Lung (tissue), 17 donors: ENCODE measurements at places on chromosomes 1 and 21. TPM values are rescaled to one million over a fixed set of nuclear protein-coding genes. Genes with fewer than 3 reads are reported as not detected.

Gene HSPB7
- total RNA-seq = 34.2 TPM

Gene EPHA10
- 1.7 TPM for total RNA-seq

Gene CFHR3
- 0.28 TPM for total RNA-seq

Gene HLX
- 36.7 TPM for total RNA-seq

GRCh38 chr1:229035054-229035747 is 235.7 kb upstream of the RAB4A start:
- H3K36me3 ChIP-seq = no peaks in the 10 kb centered on the region
- no peak for DNase-seq
- H3K4me3 ChIP-seq = no peak overlapping the region
- H3K27me3 ChIP-seq = no peaks in the 10 kb centered on the region
- no peak overlapping the region for H3K27ac ChIP-seq
- H3K4me1 ChIP-seq = no peaks in the 10 kb centered on the region

DNA sequence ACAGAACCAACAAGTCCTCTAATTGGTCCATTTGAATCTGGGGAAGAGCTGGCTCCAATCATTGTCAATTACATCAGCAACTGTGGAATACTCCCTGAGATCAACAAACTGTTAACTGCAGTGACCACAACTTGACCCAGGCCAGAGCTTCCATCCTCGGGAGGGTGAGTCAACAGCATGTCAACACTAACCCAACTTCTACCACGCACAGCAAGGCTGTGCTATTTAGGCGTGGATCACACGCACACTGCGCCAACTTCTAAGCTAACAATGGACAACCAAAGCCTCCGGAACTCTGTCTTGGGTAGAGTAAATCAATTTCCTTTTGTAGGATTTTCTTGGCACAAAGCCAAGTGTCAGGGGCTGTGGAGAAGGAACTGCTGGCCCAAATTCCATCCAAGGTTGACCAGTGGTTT is 30.4 kb downstream of the APP start:
- no peak overlapping the region for H3K27ac ChIP-seq
- no peak for DNase-seq
- H3K4me1 ChIP-seq = peaks cover 3% of the 10 kb centered on the region
- H3K27me3 ChIP-seq = no peaks in the 10 kb centered on the region
- peaks cover 5% of the 10 kb centered on the region for H3K36me3 ChIP-seq
- H3K4me3 ChIP-seq = no peak overlapping the region

DNA sequence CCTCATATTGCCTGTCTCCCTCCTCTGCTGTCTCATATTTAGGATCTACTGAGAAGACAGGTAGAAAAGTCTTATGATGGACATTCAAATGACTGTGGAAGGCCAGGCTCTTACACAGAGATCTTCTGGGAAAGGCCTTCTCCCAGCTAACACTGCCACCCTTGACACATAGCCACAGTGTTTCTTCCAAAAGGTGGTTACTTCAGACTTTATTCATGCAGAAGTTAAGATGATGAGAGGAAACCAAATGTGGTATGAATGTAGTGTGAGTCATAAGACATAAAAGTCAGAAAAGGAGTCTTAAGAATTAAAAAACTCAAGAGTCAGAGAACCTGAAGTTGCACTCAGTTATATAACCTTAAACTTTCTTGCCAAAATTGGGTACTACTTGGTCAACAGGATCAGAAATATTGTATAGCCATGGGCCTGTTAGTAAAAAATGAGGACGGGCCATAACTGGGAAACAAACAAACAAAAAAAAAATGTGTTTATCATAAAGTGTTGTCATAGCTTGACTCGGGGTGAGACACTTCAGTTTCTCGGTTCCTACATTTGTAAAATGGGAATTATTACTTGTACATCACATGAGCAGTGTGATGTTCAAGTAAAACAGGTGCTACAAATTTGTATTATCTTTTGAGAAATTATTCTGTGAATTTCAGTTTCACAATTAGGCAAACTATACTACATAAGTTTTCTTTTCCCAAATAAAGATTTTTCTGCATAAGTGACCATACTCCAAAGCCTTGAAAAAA is 1.2 kb upstream of the DENND1B start:
- no peaks in the 10 kb centered on the region for H3K36me3 ChIP-seq
- no peak for DNase-seq
- H3K27me3 ChIP-seq = no peaks in the 10 kb centered on the region
- H3K4me1 ChIP-seq = peaks cover 7% of the 10 kb centered on the region

DNA sequence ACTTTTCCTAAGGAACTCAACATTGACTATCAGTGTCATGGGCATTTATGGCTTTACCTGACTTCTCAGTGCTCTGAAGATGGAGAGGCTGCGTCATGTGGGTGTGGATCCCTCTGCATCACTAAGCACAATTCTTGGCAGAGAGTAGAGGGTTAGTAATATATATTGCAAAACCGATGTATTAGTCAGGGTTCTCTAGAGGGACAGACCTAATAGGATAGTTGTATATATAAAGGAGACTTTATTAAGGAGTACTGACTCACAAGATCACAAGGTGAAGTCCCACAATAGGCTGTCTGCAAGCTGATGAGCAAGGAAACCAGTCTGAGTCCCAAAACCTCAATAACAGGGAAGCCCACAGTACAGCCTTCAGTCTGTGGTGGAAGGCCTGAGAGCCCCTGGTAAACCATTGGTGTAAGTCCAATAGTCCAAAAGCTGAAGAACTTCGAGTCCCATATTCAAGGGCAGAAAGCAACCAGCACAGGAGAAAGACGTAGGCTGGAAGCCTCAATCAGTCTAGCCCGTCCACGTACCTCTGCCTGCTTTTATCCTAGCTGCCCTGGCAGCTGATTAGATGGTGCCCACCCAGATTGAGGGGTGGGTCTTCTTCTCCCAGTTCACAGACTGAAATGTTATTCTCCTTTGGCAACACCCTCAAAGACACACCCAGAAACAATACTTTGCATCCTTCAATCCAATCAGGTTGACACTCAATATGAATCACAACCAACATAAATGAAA is 159.7 kb upstream of the NRIP1 start:
- DNase-seq = no peak
- H3K27me3 ChIP-seq = no peaks in the 10 kb centered on the region
- no peaks in the 10 kb centered on the region for H3K36me3 ChIP-seq
- no peak overlapping the region for H3K4me3 ChIP-seq

GRCh38 chr21:34732388-34732821 is 63.6 kb downstream of the CLIC6 start:
- no peaks in the 10 kb centered on the region for H3K36me3 ChIP-seq
- no peak overlapping the region for H3K4me3 ChIP-seq
- no peak overlapping the region for H3K27ac ChIP-seq
- no peaks in the 10 kb centered on the region for H3K27me3 ChIP-seq
- no peak for DNase-seq

DNA sequence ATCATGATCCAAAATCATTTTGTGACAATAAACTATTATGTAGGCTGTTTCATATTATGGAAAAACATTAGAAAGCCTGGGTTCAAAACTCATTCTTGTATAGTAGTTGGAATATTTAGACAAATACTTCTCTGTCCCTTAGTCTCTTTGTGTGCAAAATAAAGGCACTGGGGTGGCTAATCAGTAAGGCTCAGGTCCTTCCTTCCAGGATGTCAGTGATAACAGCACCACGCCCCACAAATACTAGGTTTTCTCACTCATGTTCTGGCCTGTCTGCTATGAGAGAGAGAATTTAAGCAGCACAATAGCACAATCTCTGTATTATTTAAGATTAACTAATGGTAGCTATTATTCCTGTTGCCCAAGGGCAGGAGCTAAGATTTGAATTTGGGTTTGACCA is 458.3 kb upstream of the BEND5 start:
- no peak overlapping the region for H3K27ac ChIP-seq
- H3K36me3 ChIP-seq = no peaks in the 10 kb centered on the region
- H3K4me3 ChIP-seq = no peak overlapping the region
- no peak for DNase-seq
- H3K27me3 ChIP-seq = no peaks in the 10 kb centered on the region

DNA sequence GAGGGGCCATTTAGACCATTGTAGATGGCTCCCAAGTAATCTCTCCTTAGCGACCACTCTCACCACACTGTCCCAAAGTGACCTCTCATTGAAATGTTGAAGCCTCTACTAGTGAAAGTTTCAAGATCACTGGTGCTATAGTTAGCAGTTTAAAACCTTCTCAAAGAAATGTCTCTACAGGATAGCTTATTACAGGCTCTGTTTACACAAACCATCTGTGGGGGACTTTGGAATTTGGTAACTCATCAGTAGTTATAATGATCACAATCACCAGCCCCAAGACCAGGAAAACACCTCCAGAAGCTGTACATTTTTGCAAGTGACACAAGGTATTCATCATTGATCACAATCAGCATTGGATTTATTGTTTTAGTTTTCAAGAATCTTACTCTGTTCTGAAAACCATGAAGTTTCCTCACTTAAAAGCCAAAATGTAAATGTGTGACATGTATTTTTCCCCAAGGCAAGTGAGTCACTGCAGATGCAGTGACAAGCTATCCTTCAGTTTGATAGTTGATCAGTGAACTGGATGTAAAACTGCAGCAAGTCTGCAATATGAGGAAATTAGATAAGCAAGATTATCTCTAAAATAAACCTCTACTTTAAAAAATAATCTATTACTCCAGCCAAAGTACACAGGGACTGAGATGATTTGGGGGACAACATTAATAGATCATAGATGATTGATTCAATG is 41.9 kb downstream of the C21orf91 start:
- no peaks in the 10 kb centered on the region for H3K36me3 ChIP-seq
- H3K27me3 ChIP-seq = no peaks in the 10 kb centered on the region
- no peak for DNase-seq
- no peak overlapping the region for H3K4me3 ChIP-seq
- H3K27ac ChIP-seq = no peak overlapping the region

DNA sequence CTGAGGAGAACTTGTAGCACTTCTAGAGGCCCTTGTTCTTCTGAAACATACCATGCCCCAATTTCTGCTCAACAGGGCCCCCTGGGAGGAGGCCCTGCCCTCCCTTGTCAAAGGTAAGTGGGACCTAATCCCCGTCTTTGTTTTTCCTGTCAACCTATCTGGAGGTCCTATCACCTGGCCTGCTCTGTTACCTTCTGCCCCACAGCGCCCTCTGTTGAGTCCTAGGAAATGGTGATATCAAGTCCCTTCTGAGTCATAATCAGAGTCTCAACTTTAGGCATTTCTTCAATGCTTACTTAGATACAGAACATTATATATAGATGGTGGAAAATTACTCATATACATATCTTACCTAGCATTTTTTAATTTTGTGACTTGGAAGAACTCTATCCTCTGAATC is 28.2 kb upstream of the FCRL4 start:
- no peaks in the 10 kb centered on the region for H3K4me1 ChIP-seq
- no peaks in the 10 kb centered on the region for H3K36me3 ChIP-seq
- DNase-seq = no peak
- no peaks in the 10 kb centered on the region for H3K27me3 ChIP-seq
- H3K4me3 ChIP-seq = no peak overlapping the region

DNA sequence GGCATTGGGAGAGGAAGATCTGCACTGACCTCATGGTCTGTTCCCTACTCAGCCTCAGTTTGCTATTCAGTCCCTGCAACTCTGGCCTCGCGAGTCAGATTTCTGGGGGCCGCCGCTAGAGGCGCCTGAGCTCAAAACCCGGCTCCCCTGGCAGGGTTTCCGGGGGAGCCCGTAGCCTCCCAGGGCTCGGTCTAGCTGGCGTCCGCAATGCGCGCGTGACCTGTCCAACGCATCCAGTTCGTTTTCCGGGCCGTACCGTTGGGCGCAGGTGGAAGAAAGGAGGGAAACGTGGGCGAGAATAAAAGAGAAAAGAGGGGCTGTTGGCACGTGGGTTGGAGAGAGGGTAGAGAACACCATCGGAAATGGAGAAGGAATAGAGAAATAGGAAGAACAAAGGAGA is at the start of gene ADAM30:
TSS of gene ADAM30 (minus strand) at position 213 of the 400 bp plus-strand sequence. CDS start at position 34, 179 bp downstream.
- H3K27me3 ChIP-seq = no peaks in the 10 kb centered on the region
- no peaks in the 10 kb centered on the region for H3K4me1 ChIP-seq
- no peaks in the 10 kb centered on the region for H3K36me3 ChIP-seq

- no peaks in the 10 kb centered on the region for H3K36me3 ChIP-seq
- no peaks in the 10 kb centered on the region for H3K27me3 ChIP-seq
- DNase-seq = no peak
Measured at GRCh38 chr1:2974701-2975301, 46.5 kb upstream of the ACTRT2 start.

GRCh38 chr1:9852004-9852403 is 28.2 kb upstream of the CLSTN1 start:
- DNase-seq = no peak
- H3K27me3 ChIP-seq = no peaks in the 10 kb centered on the region
- H3K4me1 ChIP-seq = no peaks in the 10 kb centered on the region
- peaks cover 2% of the 10 kb centered on the region for H3K36me3 ChIP-seq

GRCh38 chr1:27779122-27779521 is 6.1 kb downstream of the STX12 start:
- no peaks in the 10 kb centered on the region for H3K27me3 ChIP-seq
- H3K4me1 ChIP-seq = peaks cover 13% of the 10 kb centered on the region
- H3K27ac ChIP-seq = no peak overlapping the region
- peaks cover 4% of the 10 kb centered on the region for H3K36me3 ChIP-seq
- no peak for DNase-seq
